NCI-H446 (cell line): ENCODE measurements at places on chromosomes 7 and 10.
A peak's percentile ranks its signal among the peaks of the same experiment; 100 is the strongest.

GRCh38 chr7:105060437-105060836 lies 46.4 kb downstream of the KMT2E start:
- DNase-seq: no peak

GRCh38 chr10:71972746-71973695 lies 8.8 kb downstream of the CHST3 start:
- no peak for DNase-seq

DNA sequence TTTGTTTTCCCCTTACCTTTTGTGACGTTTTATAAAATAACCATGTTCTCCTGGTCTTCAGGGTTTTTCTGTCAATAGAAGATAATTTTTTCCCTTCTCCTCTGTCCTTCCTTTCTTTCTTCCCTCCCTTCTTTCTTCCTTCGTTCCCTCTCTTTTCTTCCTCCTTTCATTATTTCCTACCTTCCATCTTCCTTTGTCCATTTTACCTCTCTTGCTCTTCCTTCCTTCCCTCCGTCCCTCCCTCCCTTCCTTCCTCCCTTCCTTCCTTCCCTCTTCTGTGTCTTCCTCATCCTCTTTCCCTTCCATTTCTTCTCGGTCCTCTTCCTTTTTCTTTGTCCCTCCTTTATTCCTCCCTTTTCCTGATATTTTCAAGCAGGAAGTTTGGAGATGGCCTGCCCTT lies 128.2 kb downstream of the TEX36 start:
- no peak for DNase-seq

DNA sequence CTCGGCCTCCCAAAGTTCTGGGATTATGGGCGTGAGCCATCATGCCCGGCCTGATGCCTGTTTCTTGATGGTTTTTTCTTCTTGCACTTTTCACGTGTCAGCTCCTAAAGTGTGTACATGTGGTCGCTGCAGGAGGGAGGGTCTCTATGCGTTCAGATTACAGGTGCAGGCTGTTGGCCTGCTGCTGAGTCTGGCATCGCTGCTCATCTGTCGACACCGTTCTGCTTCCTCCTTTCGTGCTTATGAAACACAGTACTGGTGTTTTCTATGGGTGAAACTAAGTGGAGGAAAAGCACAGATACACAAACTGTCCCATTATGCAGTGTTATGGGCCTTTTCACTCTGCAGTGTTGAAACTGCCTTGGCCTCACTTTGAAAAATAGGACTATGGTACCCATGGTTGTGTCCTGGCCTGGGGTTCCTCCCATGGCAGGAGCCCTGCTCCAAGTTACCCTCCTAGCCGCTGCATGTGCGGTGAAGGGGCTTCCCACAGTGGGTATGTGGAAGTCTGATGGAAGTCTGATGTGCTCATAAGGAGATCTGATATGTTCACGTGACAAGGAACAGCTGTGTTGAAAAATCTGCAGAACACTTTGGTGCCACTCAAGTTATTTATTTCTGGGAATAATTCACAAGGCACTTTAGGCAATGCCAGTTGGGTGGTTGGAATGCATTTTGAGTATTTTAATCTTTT lies 23.5 kb downstream of the OGDH start:
- DNase-seq: no peak

DNA sequence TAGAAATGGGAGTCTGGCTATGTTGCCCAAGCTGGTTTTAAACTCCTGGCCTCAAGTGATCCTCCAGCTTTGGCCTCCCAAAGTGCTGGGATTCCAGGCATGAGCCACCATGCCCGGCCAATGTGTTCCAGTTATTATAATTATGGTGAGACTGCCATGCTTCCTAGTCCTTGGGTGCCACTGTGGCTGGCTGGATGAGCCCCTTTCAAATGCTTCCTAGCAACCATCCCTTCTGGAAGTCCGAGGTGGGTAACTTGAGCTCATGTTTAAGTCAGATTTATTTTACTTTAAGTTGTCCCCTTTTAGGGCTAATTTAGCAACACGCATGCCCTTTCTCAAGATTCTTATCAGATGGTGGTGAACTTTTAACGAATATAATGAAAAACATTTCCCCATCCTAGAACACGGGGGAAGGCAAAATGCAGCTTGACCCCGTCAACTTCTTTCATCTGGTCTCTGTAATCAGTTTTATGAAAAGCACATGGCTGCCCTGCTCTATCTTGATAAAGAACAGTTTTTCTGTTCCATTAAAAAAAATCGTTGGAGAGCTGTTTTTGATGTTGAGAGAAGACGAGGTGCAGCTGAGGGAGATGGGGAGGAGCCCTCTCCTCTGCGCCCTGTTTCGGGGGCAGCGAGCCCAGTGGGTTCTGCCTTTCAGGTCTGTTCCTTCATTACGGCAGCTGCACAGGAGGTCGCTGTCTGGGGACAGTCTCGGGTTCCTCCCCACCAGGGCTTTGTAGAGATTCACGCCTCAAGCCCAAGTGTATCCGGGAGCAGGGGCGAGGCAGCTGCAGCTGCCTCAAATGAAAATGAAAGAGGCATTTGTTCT lies 61.0 kb upstream of the MKI67 start:
- DNase-seq: no peak

GRCh38 chr10:110821508-110821907 lies 50.2 kb upstream of the PDCD4 start:
- DNase-seq: peak; percentile 11

GRCh38 chr10:1150638-1150955 lies 94.4 kb downstream of the WDR37 start:
- no peak for DNase-seq

DNA sequence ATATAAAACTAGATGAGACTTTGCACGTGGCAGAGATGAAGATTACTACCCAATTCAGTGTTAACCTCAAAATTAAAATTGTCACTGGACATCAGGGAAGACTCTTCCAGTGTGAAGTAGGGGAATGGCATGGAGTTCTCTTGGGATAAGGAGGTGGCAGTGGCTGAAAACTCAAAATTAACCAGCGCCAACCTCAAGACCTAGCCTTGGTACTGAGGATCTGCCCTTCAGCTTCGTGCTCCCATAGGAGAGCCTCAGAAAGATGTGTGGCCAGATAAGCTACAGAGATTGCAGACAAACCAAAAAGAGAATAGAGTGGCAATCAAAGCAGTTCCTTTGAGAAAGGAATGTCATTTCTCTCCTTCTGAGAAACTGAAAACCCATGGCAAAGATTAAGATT lies 47.3 kb upstream of the CAPZA2 start:
- no peak for DNase-seq

DNA sequence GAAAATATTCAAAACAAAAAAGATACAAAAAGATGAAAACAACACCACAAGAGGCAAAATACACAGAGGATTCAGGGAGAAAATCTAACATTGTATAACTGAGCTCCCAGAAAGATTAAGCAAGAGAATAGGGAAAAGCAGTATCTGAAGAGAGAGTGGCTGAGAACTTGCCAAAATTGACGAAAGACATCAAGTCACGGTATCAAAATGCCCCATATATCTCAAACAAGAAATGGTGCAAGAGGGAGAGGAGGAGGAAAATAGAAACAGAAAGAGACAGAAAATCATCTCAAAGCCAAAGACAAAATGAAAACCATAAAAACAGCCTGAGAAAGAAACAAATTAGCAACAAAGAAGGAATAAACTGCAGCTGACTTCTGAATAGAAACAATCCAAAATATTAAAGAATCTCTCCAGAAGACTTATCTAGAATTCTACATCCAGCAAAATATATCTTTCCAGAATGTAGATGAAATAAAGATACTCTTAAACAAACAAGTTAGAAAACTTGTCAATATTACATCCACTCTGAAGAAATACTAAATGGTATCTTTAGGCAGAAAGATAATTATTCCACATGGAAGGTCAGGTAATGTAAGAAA lies 5.5 kb downstream of the USP6NL start:
- DNase-seq: no peak

GRCh38 chr7:103594186-103594585 lies 148.2 kb upstream of the SLC26A5 start:
- no peak for DNase-seq

GRCh38 chr7:2886900-2887299 lies 42.8 kb upstream of the GNA12 start:
- DNase-seq: peak; percentile 70

- no peak for DNase-seq
These were observed 53.1 kb upstream of the PDCD4 start for GRCh38 chr10:110818311-110819256.

DNA sequence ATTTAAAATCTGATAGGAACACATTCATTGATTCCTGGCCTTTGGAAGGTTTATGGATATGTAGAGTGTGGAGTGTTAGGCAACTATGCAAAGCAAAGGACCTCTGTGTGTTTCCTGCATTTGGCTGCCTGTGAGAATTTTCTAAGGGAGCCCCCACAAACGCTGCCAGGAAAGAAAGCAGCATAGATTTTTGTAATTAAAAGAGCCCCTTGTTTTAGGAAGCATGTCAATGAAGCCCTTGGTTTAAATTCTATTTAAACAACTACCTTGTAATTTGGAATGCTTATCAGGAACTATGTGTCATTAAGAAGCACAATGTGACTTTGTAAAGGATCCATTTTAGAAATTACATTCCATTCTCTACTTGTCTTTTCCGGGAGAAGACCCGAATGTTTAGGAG lies 742.5 kb downstream of the NXPH1 start:
- no peak for DNase-seq

DNA sequence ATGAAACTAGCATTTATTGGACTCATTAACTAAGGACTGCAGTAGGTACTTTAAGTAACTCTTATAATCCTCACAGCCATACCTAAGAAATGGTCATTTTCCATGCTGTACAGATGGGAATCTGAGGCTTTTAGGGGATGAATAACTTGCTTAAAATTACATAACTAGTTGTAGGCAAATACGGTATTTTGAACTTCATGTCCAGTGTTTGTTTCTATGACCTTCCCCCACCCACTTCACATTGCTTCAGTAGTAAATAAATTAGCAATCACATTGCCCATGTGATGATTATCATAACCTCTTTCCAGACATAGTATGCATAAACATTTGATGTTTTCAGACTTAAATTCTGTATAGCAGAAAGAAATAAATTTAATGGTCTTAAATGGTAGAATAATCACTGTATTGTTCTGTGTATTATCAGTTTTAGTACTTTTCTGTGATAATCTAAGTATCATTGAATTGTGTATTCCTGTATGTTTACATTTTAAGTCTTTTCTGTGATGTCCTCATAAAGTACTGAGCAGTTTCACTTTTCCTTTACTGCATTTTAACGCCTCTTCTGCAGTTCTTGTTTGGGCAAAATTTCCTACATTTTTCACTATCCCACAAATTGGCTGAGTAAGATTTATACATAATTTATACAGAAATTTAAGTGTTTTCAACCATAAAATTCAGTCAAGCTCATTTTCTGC lies 48.3 kb downstream of the ANKIB1 start:
- DNase-seq: no peak

DNA sequence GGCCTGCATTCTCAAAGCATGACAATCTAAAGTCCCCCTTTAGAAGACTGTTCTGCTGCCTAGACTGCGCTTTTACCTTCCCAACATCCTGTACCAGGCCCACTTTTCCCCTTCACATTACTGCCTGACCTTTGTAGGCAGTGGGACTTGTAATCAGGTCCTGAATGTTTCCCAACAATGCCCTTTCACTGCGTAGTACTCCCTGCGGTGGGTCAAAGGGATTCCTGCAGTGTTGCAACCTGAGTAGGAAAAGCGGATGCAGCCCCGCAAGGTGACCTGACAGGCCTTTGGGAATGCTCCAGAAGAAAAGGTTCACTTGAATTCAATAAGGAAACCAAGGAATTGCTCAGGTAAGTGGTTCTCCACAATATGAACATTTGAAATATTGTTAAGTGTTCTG lies 4.9 kb upstream of the TCAF1 start:
- DNase-seq: no peak

GRCh38 chr7:30173058-30173897 lies 38.5 kb downstream of the MTURN start:
- DNase-seq: peak; percentile 97

- DNase-seq: peak; percentile 74
These were observed 37.7 kb downstream of the AGAP3 start for GRCh38 chr7:151123822-151124464.

GRCh38 chr10:129940617-129941198 lies 23.4 kb downstream of the EBF3 start:
- no peak for DNase-seq

DNA sequence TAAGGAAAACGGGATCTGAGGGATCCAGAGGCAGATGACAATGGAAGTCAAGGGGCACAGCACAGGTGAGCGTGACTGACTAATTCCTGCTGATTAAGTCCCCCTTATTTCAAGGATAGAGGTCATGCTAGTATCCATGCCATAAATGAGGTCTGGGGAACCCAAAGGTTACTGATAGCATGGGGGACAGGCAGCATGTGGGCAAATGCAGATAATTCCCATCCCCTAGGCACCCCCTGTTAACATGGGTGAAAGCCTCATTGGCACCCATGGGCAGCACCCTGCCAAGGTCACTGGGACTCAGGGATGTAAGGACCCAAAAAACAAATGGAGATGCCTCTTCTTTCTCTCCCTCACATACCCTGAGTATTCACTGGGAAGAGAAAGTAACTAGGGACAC lies 139.7 kb downstream of the WDR11 start:
- DNase-seq: no peak

DNA sequence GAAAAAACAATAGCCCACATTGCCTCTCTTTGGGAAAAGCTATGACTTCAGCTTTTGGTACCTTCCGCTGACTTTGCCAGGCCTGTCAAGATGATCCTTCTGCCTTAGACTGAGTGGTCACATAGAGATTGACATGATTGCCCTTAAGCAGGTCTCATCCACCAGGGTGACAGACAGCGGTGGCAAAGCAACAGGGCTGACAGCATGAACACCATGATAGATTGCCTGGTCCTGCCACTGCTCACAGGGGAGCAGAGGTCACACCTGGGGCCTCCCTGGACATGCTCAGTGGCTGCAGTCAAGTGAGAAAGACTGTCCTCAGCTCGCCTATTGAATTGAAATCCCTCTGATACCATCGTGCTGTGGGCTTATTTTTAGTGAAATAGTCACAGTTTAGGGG lies 1080.2 kb downstream of the KCNMA1 start:
- DNase-seq: no peak

GRCh38 chr7:74051629-74052410 lies 23.8 kb downstream of the ELN start:
- DNase-seq: no peak

DNA sequence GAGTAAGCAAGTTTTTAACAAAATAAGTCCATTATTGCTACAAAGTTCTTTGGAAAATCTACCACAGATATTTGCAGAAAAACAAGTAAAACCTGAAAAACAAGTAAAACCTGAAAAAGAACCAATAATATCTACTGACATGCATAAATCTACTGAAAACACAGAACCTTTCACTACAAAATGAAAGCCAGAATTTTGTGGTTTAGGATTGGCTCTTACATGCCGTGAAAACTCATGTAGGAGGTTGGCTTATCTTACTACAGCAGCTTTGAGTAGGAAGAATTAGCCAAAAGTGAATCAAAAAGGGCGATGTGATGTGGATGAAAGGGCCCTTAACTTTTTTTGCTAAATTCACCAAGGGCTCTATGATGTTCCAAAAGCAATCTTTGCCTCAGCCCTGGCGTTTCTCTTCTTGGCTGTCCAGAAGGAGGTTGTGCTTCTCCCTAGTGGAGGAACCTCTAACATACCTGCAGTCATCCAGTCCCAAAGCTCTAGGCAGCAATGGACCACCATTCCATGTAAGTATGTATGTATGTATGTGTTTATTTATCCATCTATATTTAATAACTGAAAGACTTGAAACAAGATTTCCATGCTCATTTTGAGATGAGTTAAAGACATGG lies 93.5 kb upstream of the ZNF804B start:
- DNase-seq: no peak

- no peak for DNase-seq
These were observed 33.5 kb downstream of the FIGNL1 start for GRCh38 chr7:50416527-50417182.
